Esophagus squamous epithelium (tissue), 5 donors: ENCODE measurements at places on chromosomes 16 and 17. TPM values are rescaled to one million over a fixed set of nuclear protein-coding genes. Genes with fewer than 3 reads are reported as not detected.

DNA sequence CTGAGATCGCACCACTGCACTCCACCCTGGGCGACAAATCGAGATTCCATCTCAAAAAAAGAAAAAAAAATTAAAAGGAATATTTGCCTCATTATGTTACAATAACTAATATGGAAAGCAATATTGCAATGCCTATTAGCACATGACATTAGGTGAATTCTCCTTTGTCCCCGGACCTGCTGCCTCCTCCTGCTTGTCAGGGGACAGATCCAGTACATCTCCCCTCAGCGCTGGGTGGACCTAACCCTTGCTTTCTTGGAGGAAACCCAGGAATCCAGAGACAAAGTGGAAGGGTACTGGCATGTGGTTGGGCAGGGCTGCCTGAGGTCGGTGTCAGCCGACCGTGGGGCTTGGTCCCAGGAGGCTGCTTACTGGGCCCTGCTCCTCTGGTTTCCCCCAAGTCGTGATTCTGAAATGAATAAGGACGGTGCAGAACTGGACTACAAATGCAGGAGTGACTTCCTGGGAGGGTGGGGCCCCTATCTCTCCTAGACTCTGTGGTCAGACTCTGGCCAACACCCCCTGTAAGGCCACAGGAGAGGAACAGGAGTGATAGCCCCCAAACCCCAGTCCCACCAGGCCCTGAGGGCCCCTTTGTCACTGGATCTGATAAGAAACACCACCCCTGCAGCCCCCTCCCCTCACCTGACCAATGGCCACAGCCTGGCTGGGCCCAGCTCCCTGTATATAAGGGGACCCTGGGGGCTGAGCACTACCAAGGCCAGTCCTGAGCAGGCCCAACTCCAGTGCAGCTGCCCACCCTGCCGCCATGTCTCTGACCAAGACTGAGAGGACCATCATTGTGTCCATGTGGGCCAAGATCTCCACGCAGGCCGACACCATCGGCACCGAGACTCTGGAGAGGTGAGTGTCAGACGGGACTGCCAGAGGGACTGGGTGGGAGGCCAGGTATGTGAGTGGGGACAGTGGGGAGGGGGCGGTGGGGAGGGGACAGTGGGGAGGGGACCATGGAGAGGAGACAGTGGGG lies at the start of gene HBZ:
Gene HBZ, plus strand, starts transcription at position 504 of the 988 bp plus-strand sequence. Its CDS starts 266 bp downstream, at position 770.
- no peak for DNase-seq

- DNase-seq = no peak
These were observed 162.0 kb downstream of the CHD9 start for GRCh38 chr16:53216798-53217197.

DNA sequence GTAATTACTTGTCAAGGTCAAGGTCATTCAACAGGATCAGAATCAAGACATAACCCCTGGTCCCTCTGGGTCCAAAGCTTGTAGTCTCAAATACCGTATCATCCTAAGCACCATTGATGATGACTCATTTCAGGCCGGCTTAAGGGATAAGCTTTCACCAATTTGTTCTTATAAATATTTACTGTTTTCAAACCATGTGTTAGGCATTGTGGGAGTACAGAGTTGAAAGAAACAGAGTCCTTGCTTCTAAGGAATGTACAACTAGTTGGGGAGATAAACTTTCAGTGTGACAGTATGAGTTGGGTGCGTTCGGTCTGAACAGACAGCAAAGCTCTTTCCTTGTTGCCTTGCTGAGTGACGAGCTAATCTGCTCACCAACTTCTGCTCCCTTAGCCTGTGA lies 183.5 kb upstream of the MAF start:
- DNase-seq = no peak

TBC1D3 gene
- total RNA-seq = not detected

UTS2R gene
- not detected for total RNA-seq

- no peak for DNase-seq
These were observed 32.2 kb downstream of the ABCA3 start for GRCh38 chr16:2308089-2308962.

DNA sequence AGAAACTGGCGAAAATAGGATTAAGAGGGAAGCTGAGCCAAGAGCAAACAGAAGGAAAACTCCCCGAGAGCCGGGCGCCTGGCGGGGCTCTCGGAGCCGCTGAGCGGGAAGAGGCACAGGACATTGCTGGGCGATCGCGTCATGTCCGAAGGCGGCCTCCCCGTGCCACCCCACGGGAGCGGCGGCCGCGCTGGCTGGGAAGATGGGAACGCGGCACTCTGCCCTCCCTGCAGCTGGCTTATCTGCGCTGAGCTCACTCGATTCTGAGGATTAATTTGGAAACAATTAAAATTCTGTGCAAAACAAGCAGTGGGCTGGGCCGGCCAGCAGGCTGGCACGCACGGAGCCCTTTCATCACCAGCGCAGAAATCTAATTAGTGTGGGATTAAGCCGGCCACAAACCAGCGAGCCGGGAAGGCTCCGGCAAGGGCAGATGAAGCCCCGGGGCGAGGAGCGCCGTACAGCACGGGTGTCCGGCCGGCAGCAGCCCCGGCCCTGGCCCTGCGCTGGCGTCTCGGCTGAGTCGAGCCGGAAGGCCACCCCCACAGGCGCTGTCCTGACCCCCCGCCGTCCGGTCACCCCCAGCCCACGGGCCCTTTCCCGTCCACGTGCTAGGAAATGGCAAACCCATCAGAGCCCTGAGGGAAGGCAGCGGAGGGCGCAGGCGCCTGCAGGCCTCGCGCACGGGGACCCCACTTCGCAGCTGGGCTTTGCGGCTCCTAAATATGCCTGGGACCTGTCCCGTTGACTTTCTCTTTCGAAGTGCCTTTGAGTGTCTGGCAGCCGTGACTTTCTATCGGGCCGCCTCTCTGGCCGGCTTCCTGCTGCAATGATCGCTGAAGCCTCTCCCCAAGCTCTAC lies 37.9 kb downstream of the SOX8 start:
- DNase-seq = no peak

DNA sequence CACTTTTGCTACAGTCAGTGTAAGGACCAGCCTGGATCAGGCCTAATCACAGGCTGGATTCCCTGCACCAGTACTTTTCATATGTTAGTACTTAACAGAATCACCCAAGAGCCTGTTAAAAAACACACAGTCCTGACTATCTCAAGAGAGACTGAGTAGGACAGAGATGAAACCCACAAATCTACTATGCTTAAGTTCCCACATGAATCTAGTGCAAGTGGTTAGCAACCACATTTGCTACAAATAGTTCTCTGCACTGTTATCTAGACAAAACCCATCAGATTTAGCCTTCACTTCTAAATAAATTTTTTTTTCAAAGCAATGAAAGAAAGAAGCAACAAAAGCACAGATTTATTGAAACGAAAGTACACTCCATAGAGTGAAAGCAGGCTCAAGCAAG lies 38.9 kb downstream of the SSH2 start:
- no peak for DNase-seq

DNA sequence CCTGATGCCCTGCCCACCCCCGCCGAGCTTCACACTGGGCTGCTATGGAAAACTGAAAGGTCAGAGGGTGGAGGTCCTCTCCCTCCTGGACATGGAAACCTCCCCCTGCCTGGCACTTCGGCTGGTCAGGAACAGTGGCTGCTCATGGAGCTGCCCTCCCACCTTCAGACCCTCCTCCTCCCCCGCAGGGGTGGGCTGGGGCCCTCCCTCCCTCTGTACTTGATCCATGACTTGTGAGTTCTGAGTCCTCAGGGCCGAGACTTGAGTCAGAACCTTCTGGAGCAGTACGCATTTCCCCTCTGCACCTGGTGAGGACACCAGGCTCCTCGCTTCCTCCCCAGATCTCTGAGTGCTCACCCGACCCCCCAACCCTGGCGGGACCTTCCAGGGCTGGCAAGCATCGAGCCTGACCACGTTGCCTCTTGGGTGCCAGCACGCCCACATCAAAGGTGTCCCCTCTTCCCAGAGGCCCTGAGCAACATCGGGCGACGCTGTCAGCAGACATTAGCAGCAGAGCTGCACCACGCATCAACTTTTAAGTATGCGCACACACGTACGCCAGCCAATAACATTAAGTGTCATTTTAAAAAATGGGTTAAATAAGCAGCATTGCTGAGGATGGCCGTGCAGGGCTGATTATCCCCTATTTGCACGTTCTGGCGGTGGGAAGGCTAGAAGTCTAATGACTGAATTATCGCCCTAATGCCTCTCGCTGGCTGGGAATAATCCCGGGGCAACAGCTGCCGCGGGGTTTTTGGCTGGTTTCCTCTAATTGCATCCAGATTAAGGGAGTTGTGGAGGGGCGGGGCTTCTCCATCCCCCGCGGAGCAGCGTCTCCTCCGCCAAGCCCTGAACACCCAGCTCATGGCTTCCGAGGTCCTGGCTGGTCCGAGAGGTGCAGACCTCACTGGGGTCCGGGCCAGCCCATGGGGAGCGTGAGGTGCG lies 98.0 kb downstream of the TBC1D16 start:
- DNase-seq = no peak

CACNG3 gene
- not detected for total RNA-seq
